CD8-positive, alpha-beta T cell (primary cell): ENCODE measurements at places on chromosomes 1 and 21. TPM values are rescaled to one million over a fixed set of nuclear protein-coding genes. Genes with fewer than 3 reads are reported as not detected.

SELL gene
- 80.7 TPM for total RNA-seq

IL20 gene
- total RNA-seq: not detected

KRTAP10-1 gene
- not detected for total RNA-seq

GNG4 gene
- 0.08 TPM for total RNA-seq

MAP1LC3C gene
- not detected for total RNA-seq

ESRRG gene
- total RNA-seq: not detected

C1orf53 gene
- not detected for total RNA-seq

ATP6V1G3 gene
- not detected for total RNA-seq

HPDL gene
- 0.47 TPM for total RNA-seq

B3GALT2 gene
- 0.22 TPM for total RNA-seq

NBPF10 gene
- 1.9 TPM for total RNA-seq

ACTA1 gene
- total RNA-seq: not detected
